ENCODE measurements at places on chromosomes 5 and 9.

DNA sequence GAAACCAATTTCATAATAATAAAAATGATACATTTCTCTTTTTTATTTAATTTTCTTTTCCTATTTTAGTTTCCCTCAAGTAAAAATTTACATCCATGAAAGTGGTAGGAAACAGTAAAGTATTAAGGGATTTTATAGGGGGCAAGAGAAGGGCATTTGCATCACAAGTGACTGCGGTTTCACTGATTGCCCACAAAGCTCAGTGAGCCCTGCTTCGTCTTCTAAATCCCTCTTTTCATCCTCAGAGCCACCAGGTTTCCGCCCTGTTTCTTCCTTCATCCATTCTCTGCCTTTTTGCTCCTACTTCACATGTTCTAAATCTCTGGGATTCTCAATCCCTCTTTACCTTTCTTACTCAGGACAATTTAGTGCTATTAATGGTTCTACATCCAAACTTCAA is 491.4 kb downstream of the LRRC70 start:
- DNase-seq = no peak

DNA sequence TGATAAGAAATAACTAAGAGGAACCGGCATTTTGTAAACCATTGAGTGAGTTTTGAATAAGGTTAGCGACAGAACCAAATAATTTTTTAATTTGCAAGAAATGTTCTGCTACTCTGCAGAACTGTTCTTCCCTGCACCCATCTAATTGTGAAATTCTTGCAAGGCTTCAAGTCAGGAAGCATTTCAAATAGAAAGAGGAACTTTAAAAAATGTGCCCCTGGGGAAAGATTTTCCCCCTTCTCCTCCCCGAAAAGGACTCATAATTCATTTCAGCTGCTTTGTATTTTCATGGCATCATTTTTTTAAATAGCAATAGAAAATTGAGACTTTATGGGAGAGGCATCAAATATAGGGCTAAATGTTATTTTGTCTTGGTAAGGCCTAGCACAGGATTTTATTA is 180.9 kb upstream of the ANKRD55 start:
- DNase-seq = no peak

GRCh38 chr5:167934551-167934971 is 356.9 kb upstream of the WWC1 start:
- no peak for DNase-seq

DNA sequence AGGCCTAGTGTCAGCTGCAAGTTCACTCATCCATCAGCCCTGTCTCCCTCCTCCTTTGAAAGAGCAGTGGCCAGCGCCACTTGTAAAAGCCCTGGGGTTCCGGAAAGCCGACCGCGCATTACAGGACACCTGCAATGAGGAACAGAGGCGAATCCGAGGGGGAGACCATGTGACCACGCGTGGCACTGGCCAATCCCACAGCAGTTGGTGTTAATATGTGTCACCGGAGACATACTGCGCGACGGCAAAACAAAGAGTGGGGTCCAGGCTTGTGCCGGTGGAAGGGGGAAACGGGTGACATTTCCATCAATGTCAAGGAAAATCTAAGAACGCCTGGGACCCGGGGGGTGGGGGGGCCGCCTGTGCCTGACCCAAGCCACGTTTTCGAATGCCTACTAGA is 480.8 kb downstream of the SPATA31A7 start:
- DNase-seq = no peak

DNA sequence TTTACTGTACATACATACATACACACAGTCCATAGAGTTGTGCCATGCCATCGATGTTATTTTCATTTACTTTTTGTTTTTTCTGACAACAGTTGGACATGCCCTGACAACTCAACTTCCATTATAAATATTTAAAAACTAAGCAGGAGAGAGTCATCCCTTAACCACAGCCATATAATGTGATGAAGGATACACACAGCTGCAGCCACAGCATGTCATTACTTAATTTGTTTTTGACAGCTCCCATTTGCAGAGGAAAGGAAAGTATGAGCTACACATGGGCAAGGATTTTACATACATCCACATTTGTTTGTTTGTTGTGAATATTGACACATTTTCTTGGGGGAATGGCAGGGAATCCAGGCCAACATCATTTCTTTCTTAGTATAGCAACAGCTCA is 91.5 kb upstream of the TUT7 start:
- no peak for DNase-seq

DNA sequence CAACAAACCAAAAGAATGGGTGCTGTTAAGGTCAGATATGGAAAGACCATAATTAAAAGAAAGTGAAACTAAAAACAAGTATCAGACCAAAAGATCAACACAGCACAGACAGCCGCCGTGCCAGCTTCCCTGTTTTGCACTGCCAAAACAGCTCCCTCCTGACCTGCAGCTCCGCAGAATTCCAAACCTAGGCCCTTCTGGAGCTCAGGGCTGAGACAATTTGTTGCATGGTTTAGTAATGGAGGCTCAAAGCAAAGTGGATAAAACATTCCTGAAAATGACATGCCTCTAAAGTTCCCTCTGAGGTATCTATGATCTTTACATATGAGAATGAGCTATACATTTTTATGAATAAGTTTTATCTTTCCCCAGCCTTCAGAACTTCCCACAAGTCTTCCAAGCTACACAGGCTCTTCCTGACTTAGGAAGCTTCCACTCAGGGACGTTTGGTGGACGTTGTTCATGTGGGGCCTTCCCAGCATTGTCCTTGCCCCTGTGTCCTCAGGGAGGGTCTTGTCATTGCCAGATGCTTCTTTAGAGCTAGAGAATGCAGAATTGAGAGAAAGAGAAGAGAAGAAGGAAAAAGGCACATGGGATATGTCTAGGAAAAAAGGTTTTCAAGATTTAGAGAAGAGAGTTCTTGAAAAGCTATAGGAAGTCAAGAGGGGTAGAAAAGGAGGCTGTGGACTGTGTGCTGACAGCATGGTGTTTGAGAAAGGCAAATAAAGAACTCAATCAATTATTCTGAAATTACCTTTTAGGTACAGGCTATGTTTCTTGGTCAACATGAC is 28.4 kb upstream of the SSBP2 start:
- DNase-seq = no peak

DNA sequence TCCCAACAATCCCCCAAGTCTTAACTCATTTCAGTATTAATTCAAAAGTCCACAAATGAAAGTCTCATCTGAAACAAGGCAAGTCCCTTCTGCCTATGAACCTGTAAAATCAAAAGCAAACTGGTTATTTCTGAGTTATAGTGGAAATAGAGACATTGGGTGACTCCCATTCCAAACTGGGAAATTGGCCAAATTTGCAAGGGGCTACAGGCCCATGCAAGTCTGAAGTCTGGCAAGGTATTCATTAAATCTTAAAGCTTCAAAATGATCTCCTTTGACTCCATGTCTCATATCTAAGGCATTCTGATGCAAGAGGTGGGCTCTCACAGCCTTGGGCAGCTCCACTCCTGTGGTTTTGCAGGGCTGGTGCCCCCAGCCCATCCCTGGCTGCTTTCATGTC is 167.9 kb downstream of the HTR1A start:
- DNase-seq = no peak

- DNase-seq = no peak
Measured at GRCh38 chr5:9358961-9359685, 186.8 kb downstream of the SEMA5A start.

DNA sequence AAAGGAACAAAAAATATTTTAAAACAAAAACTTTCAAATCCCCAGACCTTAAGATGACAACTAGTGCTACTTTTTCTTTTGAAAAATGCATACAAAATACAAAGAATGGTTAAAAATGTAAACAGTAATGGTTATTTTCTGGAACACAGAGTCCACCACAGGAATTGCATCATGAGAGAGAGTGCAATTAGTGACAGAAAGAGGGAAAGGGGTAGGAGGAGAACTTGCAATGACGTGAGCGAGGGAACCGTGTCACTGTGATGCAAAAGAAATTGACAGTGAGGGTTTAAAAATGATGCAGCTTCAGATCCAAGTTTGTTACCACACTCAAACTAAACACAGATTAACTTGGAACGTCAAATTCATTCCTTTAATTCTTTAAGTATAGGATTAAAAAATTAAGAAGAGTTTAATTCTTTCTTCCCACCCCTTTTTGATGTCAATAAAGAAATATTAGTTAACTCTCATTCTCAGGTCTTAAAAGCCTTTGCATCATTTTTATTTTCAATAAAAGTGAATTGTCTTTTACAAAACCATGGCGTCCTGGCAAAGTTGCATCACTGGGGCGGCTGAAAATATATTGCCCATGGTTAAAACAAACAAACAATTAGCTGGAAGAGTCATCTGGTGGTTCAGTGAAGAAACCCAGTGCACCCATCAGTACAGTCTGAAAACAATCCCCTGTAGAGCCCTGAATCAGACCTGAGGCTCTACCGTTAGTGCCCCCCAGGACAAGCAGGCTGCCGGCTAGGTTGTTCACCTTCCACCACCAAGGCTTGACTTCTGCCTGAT is 39.5 kb downstream of the MACROH2A1 start:
- no peak for DNase-seq

DNA sequence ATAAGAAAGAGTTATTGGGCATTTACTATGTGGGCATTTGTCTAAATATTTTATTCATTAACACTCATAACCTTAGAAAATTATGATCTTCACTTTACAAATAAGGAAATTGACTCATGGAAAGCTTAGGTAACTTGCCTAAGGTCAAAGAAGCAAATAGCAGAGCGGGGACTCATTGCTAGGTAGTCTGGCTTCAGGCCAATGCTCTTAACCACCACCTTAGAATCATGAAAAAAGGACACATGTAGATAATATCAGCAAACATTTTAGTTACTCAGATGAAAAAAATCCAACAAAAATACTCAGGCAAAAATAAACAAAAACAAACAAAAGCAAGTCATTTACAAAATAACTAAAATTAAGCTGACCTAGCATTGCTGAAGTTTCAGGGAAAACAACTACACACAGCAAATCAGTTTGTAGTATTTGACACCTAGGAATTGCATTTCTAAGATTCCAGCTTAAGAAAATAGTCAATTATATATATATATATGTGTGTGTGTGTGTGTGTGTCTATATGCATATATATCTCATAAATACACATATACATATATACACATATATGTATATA is 166.0 kb downstream of the HMHB1 start:
- no peak for DNase-seq
